ENCODE measurements at places on chromosomes 5 and 9.

DNA sequence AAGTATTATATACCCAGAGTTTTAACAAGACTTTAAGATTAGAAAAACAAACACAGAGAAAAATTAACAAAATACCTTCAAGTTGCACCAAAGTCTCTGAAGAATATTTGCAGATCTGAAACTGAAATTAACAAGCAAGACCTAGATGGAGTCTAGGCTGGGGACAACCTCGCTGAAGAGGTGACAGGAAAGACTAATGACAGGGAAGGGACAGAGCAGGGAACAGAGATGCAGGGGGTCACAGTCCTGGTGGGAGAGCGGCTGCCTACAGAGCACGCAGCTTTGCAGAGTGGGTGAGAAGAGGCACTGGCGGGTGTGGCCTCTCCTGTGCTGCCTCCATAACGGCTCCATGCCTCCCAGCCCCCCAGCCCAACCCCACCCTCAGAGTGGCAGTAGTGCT, 13.5 kb downstream of the RETREG1 start:
- DNase-seq, result no peak

DNA sequence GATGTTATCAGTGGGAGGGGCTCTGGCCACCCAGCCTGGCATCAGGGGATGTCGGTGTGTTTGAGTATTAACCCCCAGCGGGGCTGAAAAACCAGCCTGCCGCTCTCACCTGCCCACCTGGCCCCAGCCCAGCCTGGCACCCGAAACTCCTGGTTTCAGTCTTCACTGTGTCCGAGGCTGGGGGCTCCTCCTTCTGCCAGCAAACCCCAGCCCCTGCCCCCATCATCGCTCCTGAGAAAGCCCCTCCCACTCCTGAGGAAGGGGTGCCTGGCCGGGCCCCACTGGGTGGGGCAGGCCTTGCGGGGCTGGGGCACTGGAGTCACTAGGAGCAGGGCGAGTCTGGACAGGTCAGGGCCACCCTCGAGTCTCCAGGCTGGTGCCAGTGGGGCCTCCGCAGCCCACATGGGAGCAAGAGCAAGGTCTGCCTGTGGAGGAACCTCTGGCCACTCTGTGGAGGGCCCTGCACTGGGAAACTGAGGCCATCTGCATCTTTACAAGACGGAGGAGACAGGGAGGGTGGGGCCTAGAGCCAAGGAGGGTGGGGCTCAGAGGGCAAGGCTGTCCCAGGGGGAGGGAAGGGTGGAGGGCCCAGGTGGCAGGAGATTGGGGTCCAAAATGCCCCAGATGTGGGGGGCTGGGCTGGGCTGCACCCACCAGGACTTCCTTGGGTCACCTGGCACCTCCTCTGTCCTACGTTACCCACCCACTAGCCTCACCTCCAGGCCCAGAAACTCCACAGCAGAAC, 51.5 kb upstream of the NOTCH1 start:
- no peak for DNase-seq

DNA sequence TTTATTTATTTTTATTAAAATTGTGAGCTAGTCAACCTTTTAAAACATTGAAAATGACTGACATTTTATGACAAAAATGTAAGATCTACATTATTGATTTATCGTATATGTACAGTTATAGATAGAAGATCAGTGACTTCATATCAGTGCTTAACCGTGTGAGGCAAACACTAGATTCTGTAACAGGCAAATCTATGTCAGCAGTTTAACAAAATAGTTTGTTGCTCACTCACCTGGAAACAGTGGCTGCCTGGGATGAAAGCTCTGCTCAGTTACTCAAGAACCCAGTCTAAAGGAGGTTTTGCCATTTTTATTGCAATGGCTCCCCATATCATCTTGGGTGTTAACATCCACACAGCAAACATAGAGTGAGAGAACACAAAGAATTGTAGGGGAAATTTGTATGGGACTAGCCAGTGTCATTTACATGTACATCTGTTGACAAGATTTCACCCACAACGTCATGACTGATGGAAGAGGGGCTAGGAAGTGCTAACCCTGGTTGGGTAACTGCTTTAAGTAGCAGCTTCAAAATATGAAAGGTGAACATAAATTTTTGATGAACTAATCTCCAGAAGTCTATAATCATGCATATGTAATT, 49.0 kb downstream of the SGCD start:
- DNase-seq, result no peak

GRCh38 chr9:134560206-134560605, 81.4 kb upstream of the COL5A1 start:
- DNase-seq, result peak; percentile 85

- no peak for DNase-seq
Observed at GRCh38 chr9:110202232-110202631, 5.7 kb downstream of the C9orf152 start.

DNA sequence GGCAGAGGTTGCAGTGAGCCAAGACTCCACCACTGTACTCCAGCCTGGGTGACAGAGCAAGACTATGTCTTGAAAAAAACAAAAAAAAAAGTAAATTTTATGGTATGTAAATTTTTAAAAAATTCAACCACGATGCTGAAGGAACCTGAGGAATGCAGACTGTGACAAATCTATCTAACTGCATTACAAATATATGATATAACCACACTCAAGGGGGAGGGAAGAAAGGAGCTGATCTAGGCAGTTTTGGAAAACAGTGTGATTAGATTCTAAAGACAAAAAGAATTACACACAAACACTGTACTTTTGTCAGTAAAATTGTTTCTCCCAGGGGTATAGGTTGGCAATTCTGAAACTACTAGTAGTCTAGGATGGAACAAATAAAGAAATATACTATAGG, 17.0 kb downstream of the LARS1 start:
- DNase-seq, result no peak

DNA sequence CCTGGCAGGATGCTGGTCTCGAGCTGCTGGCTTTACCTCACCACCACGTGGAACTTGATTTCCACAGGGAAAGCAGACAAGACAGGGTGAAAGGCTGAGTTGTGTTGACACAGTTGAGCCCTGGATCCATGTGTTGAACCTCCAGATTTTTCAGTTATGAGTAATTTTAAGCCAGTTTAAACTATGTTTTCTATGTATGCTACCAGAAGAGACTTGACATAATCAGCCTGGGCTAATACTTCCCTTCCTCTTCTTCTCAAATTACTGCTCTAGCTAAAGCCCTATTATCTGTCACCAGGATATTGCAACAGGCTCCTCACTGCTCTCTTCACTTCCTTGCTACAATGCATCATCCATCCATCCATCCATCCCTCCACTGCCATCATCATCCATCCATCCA, 12.0 kb upstream of the PHYKPL start:
- no peak for DNase-seq

GRCh38 chr9:112487008-112487798, 576 bp downstream of the KIAA1958 start:
- DNase-seq, result no peak

- no peak for DNase-seq
Observed at GRCh38 chr5:87263498-87263897, 4.2 kb upstream of the RASA1 start.

DNA sequence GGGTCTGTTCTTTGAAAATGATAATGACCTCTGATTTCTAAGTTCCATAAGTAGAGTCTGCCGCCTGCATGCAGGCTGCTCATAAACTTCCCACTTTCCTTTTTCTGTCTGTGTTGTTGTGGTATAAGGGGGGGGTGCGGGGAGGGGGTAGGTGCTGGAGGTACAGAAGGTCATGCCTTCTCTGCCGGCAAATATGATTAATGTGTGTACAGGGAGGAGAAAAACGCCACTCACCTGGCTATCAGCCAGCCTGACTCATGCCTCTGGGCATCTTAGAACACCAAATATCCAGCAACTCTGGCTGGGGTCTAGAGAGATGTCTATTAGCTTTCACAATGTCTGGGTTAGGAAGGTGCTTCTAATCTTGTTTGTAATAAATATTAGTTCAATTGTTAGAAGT, 128.3 kb downstream of the EFNA5 start:
- DNase-seq, result peak; percentile 95

GRCh38 chr5:173057062-173057924, 1.1 kb downstream of the CREBRF start:
- DNase-seq, result peak; percentile 100
